MCF 10A (cell line): ENCODE measurements at places on chromosomes 3 and 15. TPM values are rescaled to one million over a fixed set of nuclear protein-coding genes. Genes with fewer than 3 reads are reported as not detected.

Gene HES1
- total RNA-seq, result 34.6 and 37.8 TPM in 2 replicates

Gene GOLGA6B
- not detected in 2 replicates for total RNA-seq

Gene CAND2
- not detected in 2 replicates for total RNA-seq

Gene FHIT
- 18.7 and 20.1 TPM in 2 replicates for total RNA-seq

Gene RETNLB
- total RNA-seq, result not detected in 2 replicates

Gene ADAMTSL3
- total RNA-seq, result 1.2 TPM in 2 replicates

Gene FEZF2
- not detected in 2 replicates for total RNA-seq

Gene LMOD3
- not detected in 2 replicates for total RNA-seq

Gene KNSTRN
- total RNA-seq, result 35.2 and 47.4 TPM in 2 replicates

Gene GRAMD2A
- 0.42 and 0.93 TPM in 2 replicates for total RNA-seq

Gene CKMT1A
- 11.4 and 27.5 TPM in 2 replicates for total RNA-seq

Gene TF
- total RNA-seq, result 0.12 and 0.19 TPM in 2 replicates

Gene GOLGA8S
- total RNA-seq, result 0.16 and 0.17 TPM in 2 replicates

Gene CEMIP
- total RNA-seq, result 0.14 and 0.44 TPM in 2 replicates

Gene MESP2
- not detected in 2 replicates for total RNA-seq

Gene PLA2G4E
- total RNA-seq, result 0.07 and 0.12 TPM in 2 replicates

Gene SPESP1
- total RNA-seq, result 16.8 and 17.6 TPM in 2 replicates

Gene PTPRG
- total RNA-seq, result 47.9 and 54.5 TPM in 2 replicates

Gene ZBTB47
- total RNA-seq, result 10.9 and 12.4 TPM in 2 replicates

Gene POPDC2
- total RNA-seq, result 0.91 and 0.93 TPM in 2 replicates

Gene GPR149
- total RNA-seq, result not detected in 2 replicates

Gene SAMD7
- not detected in 2 replicates for total RNA-seq

Gene LRRC31
- total RNA-seq, result not detected in 2 replicates

Gene CAPN3
- total RNA-seq, result 4.7 and 7.5 TPM in 2 replicates

Gene KBTBD13
- total RNA-seq, result not detected in 2 replicates

Gene CHRM5
- not detected in 2 replicates for total RNA-seq

Gene ERC2
- total RNA-seq, result 0.42 and 0.44 TPM in 2 replicates

Gene ZNF80
- not detected in 2 replicates for total RNA-seq

Gene CCR5
- not detected in 2 replicates for total RNA-seq

Gene SCN5A
- not detected in 2 replicates for total RNA-seq

Gene GPR87
- total RNA-seq, result 41.9 and 51.8 TPM in 2 replicates

Gene GCHFR
- total RNA-seq, result 7.2 and 8.2 TPM in 2 replicates

Gene NIPA2
- total RNA-seq, result 50.4 and 51.9 TPM in 2 replicates

Gene RHOV
- 1.2 and 1.7 TPM in 2 replicates for total RNA-seq

Gene SLC12A1
- not detected in 2 replicates for total RNA-seq

Gene MESP1
- total RNA-seq, result 0.58 and 1.6 TPM in 2 replicates

Gene CPN2
- total RNA-seq, result not detected in 2 replicates

Gene ALDH1A2
- total RNA-seq, result 1.2 and 1.3 TPM in 2 replicates

Gene TMEM212
- not detected in 2 replicates for total RNA-seq

Gene KLHL6
- not detected in 2 replicates for total RNA-seq

Gene CTXN2
- not detected in 2 replicates for total RNA-seq

Gene MAP6D1
- 1.1 and 1.9 TPM in 2 replicates for total RNA-seq

Gene WDR93
- 0.33 and 0.47 TPM in 2 replicates for total RNA-seq

Gene FAM174B
- 3.5 and 6.5 TPM in 2 replicates for total RNA-seq

Gene SERPINI2
- total RNA-seq, result not detected in 2 replicates

Gene ARPIN
- total RNA-seq, result 7.1 and 9.9 TPM in 2 replicates

Gene SEMA3B
- total RNA-seq, result 7.6 and 12.5 TPM in 2 replicates

Gene AGBL1
- total RNA-seq, result not detected in 2 replicates

Gene PSMD6
- total RNA-seq, result 62.7 and 66.0 TPM in 2 replicates

Gene SYNM
- total RNA-seq, result 0.12 TPM in 2 replicates

Gene FRMD5
- total RNA-seq, result 0.71 and 0.98 TPM in 2 replicates

Gene CPA3
- not detected in 2 replicates for total RNA-seq

Gene TUSC7
- total RNA-seq, result not detected in 2 replicates

Gene ANKRD63
- not detected in 2 replicates for total RNA-seq

Gene PLSCR5
- not detected in 2 replicates for total RNA-seq

Gene FAN1
- 22.4 and 29.8 TPM in 2 replicates for total RNA-seq

Gene SLC15A2
- 0.79 and 1.5 TPM in 2 replicates for total RNA-seq

Gene PARP9
- 6.3 and 11.9 TPM in 2 replicates for total RNA-seq
